ENCODE measurements at places on chromosomes 16 and 17.

GRCh38 chr17:20128036-20128667 is 119.0 kb downstream of the SPECC1 start:
- no peaks in the 10 kb centered on the region for H3K4me1 ChIP-seq
- H3K36me3 ChIP-seq, result no peaks in the 10 kb centered on the region
- no peaks in the 10 kb centered on the region for H3K27me3 ChIP-seq

DNA sequence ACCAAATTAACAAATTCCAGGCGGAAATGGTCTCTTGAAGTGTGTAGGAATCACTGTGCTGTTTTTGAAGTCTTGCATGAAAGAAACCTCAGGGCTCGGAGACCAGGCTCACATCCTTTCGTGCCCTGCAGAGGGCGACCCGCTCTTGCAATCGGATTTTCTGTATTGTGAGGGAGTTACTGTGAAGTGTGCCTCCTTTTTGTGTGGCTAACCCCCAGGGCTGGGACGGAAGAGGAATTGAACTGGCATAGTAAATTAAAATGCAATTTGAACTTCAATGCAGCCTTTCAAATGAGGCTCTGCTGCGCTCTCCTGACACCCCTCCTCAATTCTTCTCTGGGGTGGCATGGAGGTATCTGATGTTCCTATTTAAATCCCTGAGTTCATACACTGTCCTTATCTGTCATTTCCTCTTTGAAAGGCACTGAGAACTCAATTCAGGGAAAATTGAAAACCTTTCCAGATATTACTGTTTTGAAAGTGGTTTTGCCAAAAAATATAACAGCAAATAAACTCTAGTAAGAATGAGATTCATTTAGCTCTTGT is 51.5 kb upstream of the MGAT5B start:
- H3K4me3 ChIP-seq, result no peak overlapping the region
- H3K27me3 ChIP-seq, result no peaks in the 10 kb centered on the region
- DNase-seq, result peak; percentile 15
- H3K4me1 ChIP-seq, result no peaks in the 10 kb centered on the region
- H3K36me3 ChIP-seq, result no peaks in the 10 kb centered on the region

DNA sequence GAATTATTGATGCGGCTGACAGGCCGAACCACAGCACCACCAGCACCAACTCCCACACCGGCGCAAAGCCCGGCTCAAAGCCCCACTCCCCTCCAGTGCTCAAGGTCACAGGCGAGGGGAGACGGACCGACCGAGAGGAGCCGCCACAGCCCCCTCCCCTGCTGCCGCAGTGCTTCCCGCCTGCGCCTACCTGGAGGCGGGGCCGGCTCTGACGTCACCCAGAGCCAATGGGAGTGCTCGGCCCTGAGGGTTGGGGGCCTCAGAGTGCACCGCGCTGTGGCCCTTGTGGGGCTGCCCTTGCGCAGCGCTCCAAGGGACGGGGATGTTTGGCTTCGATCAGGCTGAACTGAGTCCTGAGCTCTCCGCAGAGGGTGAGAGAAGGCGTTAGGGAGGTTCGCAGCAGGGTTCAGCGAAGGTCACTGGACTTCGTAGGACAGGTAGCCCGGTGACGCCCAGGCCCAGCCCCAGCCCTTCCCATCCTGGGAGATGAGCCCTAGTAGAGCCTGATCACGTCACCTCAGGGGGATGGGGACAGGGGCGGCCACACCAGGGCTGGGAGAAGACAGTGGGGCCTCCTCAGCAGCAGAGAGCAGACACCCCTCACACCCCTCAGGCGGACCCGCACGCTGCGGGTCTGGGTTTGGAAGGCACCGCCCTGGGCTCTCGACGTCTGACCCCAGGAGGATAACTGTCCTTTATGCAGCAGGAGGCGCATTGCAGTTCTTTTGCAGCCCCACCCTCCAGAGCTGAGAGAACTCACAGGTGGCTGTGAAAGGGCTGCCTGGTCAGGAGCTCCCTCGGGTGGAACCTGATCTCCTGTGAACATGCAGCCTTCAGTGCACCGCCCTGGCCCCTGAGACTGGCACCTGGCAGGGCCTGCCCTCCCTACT is 1.5 kb downstream of the NDRG4 start:
- H3K4me3 ChIP-seq, result no peak overlapping the region
- no peaks in the 10 kb centered on the region for H3K27me3 ChIP-seq
- no peaks in the 10 kb centered on the region for H3K36me3 ChIP-seq
- DNase-seq, result peak; percentile 85
- no peak overlapping the region for H3K27ac ChIP-seq

DNA sequence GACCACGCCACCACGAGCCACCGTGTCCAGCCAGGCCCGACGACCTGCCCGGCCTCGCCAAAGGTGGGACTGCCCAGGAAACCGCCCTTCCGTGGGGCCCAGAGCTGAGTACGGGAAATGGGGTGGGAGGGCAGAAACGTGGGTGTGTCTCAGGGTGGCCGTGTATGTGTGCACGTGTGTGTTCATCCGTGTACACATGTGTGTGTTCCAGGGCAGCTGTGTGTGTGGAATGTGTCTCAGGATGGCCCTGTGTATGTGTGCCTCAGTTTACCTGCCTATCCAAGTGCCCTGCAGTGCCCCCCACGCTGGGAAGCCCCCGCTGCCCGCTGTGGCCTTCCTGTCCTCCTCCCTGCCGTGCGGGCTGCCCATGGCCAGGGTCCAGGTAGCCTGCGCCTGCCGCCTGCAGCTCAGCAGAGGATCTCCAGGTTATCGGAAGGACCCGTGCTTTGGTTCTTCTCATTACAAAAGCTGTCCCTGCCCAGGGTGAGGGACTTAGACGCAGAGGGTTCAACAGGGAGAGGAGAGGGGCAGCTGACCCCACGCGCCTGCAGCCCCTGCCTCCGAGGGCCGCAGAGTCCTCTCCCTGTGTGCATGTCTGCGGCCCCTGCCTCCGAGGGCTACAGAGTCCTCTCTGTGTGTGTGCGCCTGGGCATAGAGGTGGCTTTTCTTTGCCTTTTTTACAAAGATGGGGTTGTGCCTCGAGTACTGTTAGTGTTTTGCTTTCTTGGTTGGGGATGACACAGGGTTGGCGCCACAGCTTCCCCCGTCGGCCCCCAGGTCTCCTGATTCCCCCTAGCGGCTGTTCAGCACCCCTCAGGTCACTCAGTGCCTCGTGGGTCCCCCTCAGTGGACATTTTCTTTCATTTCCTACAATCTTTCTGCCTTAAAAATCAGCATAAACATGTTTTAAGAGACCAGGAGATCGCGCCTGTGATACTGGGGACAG is 23.6 kb downstream of the ZNF469 start:
- H3K27ac ChIP-seq, result no peak overlapping the region
- H3K27me3 ChIP-seq, result no peaks in the 10 kb centered on the region
- no peak overlapping the region for H3K4me3 ChIP-seq
- DNase-seq, result no peak
- no peaks in the 10 kb centered on the region for H3K4me1 ChIP-seq

DNA sequence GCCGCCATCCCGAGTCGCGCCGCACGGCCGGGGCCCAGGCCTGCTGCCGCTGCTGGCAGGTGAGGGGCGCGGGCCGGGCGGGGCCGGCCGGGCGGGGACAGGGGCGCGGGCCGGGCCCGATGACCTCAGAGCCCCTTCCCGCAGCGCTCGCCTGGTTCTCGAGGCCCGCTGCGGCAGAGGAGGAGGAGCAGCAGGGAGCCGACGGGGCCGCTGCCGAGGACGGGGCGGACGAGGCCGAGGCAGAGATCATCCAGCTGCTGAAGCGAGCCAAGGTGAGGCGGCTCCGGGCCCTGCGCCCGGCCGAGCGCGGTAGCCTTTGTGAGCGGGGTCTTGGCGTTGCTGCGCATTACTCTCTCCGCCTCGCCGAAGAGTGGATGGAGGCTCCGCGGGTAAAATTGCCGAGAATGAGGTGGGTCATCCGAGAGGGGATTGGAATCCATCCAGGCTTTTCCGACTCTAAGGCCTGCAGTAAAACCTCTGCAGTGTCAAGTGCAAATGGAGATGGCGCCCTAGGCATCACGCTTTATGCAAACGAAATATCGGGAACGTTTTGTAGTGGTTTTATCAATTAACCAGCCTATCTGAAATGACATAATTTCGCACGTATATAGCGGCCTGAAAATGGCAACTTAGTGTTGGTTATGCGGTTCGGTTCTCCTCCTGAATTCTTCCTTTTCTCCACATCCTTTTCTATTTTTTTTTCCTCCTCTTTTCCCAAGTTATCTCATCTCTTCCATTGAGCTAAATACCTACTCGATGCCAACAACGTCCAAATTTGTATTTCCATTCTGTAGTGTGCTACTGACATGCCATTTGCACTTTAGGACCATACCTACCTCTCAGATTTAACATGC is 577 bp downstream of the TTC19 start:
- H3K4me1 ChIP-seq, result peaks cover 17% of the 10 kb centered on the region
- H3K27me3 ChIP-seq, result no peaks in the 10 kb centered on the region
- peak overlapping the region; percentile 94 for H3K27ac ChIP-seq
- DNase-seq, result peak; percentile 70
- H3K36me3 ChIP-seq, result no peaks in the 10 kb centered on the region

DNA sequence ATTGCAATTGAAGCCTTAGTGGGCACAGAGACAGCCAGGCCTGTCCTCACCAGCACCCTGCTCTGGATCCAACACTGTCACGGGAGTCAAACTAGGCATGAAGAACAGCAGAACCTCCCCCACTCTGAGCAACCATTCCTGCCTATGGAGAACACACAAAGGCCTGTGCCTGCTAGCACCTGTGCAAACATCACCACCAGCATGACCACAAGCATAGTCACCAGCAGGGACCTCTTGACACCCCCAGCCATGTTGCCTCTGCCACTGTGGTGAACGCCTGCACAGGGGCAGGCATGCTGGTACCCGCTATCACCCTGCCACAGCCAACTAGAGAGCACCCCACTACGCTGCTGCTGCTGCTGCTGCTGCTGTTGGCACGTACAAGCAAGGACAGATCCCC is 51.7 kb downstream of the CMC2 start:
- no peaks in the 10 kb centered on the region for H3K4me1 ChIP-seq
- no peak for DNase-seq
- no peaks in the 10 kb centered on the region for H3K27me3 ChIP-seq
- no peak overlapping the region for H3K27ac ChIP-seq

DNA sequence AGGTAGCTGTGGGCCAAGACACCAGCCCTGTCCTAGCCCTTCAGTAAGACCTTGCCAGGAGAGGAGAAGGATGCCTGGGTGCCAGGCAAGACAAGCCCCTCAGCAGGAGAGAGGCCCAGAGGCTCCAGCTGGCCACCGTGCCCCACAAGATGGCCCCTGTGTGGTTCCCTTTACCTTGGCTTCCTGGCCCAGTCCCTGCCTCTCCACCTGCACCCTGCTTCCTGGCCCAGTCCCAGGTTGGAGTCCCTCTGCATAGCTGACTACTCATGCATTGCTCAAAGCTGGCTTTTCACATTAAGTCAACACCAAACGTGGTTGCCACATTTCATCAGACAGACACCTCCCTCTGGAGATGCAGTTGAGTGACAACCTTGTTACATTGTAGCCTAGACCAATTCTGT is 4.0 kb downstream of the SYNGR3 start:
- no peaks in the 10 kb centered on the region for H3K27me3 ChIP-seq
- H3K4me1 ChIP-seq, result peaks cover 29% of the 10 kb centered on the region
- DNase-seq, result no peak
- H3K27ac ChIP-seq, result no peak overlapping the region
- no peak overlapping the region for H3K4me3 ChIP-seq
- peaks cover 4% of the 10 kb centered on the region for H3K36me3 ChIP-seq
